ENCODE measurements at places on chromosomes 3 and 15.
A peak's percentile ranks its signal among the peaks of the same experiment; 100 is the strongest.

GRCh38 chr3:64086479-64087252, 63.4 kb upstream of the PSMD6 start:
- no peak for DNase-seq

DNA sequence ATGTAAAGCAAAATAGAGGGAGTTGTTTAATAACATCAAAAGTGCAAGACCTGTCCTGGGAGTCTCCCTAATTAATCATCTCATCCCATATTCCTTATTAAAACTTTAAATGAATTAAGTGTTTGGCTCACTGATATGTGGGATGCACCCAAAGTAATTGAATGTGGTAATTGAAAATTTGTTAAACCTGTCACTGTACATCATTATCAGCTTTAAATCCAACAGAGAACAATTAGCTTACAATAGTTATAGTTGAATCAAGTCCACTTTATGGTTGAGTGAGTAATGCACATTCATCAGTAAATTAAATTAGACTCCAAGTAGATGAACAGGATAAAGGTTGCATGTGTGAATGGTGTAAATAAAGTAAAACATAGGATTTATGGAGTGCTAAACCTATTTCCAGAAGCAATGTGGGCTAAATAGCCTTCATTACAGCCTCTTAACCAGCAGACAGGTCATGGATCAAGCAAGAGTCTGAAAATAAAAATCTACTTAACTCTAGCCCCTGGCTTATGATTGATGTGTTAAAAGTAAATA, 608.2 kb upstream of the CCDC54 start:
- DNase-seq, result no peak

DNA sequence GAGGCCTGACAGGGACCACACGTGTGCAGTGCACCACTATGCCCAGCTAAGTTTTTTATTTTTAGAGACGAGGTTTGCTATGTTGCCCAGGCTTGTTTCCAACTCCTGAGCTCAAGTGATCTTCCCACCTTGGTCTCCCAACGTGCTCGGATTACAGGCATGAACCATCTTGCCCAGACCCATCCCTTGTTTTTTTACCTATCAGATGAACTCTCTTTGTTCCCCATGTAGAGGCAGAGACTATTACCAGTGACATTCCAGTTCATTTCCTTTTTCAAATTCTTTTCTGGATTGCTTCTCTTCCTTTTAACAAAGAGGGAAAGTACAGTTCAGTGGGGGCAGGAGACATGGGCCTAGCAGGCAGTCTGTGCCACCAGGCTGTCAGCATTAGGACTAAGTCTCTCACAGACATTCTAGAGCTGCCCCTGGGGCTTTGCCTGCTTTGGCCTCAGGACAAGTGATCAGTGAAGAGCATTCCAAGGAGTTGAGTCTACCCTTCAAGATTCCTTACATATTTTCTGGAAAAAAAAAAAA, 103.5 kb upstream of the SLC7A14 start:
- DNase-seq, result no peak

DNA sequence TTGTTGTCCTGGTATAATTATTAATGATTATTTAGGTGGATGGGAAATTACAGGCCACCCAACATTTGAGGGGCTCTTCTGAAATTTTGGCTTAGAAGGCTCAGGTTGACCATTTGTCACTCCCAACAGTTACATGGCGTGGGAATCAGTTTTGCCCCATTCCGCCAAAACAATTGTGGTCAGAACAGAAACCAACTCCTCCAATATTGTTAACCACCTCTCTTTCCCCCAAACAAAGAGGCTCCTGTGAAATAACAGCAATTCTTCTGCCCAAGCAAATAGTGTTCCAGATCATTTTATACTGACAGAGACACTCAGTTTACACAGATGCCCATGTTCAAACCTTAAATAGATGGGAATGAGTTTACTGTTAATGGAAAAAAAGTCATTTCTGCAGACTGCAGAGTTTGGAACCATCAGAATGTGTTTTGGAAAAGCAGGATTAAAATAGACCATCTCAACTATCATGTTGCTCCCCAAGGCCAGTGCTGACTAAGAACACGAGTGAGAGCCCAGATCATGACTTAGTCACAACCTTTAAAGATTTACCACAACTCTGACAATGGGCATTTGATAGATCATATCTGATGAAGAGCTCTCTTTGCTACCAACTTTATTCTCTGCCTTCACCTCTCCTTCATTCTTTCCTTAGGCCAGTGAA, 102.1 kb downstream of the DUT start:
- no peak for DNase-seq

- no peak for DNase-seq
Measured at GRCh38 chr3:157064402-157064801, 95.5 kb downstream of the CCNL1 start.

DNA sequence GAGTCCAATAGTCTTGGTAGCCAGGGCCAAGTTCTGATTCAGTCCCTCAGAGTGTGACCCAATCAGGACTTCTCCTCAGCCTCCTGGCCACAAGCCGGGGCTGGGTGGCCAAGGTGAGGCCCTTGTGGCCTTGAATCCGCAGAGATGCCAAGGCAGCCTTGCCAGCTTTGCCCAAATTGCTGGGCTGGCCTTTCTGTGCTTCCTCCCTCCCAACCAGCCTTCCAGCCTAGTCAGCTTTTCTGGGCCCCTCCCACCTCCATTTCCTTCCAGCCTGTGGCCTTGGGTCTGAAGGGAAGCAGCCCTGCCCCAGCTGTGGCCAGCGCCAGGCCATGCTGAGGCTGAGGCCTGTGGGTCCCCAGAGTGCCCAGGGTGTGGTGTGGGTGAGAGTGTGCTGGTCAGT, 34.3 kb upstream of the ANKDD1A start:
- DNase-seq, result no peak

DNA sequence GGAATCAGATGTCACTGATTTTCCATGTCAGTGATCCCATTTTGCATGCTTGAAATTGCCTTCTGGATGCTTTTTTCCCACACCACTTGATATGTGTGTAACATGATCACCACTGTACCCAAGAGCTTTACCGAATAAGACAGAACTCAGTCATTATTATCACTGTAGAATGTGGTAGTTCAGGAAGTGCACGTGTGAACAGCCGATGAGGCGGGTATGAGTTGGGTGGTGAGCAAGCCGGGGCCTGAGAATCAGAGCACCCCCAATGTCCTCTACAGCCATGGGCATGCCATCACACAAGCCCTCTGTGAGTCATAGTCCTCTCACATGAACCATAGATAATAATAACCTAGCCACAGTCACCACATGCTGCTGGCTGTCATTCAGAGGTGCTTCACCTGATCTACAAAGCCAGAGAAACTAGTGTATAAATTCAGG, 470.8 kb downstream of the SOX2 start:
- peak; percentile 89 for DNase-seq

GRCh38 chr3:156360963-156361362, 194.0 kb downstream of the SSR3 start:
- no peak for DNase-seq

- no peak for DNase-seq
Measured at GRCh38 chr15:68637767-68638404, 59.1 kb downstream of the CORO2B start.

- DNase-seq, result no peak
Measured at GRCh38 chr3:28122227-28122626, 119.2 kb upstream of the CMC1 start.

GRCh38 chr3:185152410-185153170, at the start of gene C3orf70:
TSS of gene C3orf70 (minus strand) at chr3:185153060. CDS start at chr3:185152823, 237 bp downstream.
- DNase-seq, result no peak

DNA sequence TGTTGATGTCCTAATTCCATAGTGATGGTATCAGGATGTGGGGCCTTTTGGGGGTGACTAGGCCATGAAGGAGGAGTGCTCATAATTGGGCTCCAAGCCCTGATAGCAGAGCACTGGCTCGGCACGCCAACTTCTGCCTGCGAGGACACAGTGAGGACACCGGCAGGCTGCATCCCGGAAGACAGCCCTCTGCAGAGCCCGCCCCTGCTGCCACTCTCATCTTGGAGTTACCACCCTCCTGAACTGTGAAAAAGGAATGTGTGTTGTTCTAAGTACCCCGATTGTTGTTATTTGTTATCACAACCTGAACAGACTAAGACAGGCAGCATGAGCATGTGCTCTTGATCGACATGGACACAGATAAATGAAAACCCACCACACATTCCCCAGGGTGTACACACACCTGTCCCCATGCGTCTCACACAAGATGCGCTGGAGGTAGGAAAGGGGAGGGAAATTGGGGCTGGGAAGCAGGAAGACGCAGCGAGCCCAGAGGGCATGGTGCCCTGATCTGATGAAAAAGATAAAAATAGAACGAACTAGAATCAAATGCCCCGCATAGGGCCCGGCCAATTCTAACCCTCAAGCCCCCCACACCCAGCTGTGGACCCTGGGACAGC, 40.1 kb downstream of the RPN1 start:
- no peak for DNase-seq

- DNase-seq, result no peak
Measured at GRCh38 chr3:105364128-105364527, 2.6 kb upstream of the ALCAM start.

- DNase-seq, result no peak
Measured at GRCh38 chr3:131018970-131019369, 7.7 kb downstream of the ASTE1 start.

- DNase-seq, result peak; percentile 42
Measured at GRCh38 chr3:114454551-114455251, 160.9 kb downstream of the TIGIT start.

DNA sequence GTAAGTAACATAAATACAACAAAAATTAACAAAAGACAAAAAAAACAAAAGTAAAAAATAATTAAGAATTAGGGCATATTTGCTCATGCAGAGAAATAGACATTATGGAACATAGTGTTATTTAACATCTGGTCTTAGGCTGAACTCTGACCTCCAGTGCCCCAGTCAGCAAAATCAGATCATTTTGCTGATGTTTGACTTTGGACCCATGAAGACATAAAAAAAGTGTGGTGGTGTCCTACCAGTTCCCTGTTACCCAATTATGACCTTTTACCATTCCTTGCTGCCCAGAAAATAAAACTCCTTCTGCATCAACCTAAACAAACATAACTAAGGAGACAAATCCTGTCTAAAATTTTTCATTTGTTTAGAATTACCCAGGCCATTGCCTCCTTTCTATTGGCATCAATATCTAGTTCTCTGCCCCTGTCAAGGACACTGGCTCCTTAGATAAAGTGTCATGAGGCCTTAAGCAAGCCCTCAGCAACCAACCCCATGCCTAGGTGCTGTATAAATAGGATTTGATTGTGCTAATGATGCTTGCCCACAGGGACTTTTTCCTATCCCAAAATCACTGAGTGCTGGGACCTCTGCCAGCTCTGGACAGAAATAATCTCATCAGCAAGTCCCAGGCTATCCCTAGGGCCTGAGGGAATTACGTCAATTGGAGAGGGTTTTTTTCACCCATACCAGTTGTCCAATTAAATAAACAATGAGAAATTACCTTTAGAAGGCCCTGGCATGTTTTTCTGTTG, 334.5 kb upstream of the UMPS start:
- no peak for DNase-seq

DNA sequence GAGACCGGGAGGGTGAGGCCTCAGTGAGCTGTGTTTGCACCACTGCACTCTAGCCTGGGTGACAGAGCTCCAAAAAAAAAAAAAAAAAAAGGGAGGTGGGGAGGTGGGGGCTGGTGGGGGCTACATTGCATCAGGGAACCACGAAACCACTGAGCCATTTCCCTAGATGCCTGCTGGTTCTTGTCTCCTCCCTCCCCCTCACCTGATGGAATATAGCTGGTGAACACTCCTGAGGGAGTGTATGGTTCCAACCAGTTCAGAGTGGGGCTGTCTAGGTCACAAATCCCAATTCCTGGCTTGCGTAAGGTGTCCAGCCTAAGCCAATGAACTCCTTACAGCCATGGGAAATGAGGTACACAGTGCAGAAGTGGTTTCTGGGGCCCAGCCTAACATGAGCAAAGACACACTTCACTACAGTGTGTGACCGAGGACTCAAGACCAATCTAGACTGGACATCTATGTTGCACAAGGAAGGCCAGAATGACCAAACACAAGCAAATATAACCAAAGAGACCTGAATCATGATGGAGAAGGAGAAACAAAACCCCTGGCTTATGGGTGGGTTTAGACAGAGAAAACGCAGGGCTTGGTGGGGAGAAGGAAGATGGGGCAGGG, 39.1 kb upstream of the OSBPL11 start:
- DNase-seq, result no peak

GRCh38 chr3:52420388-52420787, 24.5 kb downstream of the SEMA3G start:
- no peak for DNase-seq

GRCh38 chr3:72015463-72015862, 230.5 kb upstream of the PROK2 start:
- no peak for DNase-seq

DNA sequence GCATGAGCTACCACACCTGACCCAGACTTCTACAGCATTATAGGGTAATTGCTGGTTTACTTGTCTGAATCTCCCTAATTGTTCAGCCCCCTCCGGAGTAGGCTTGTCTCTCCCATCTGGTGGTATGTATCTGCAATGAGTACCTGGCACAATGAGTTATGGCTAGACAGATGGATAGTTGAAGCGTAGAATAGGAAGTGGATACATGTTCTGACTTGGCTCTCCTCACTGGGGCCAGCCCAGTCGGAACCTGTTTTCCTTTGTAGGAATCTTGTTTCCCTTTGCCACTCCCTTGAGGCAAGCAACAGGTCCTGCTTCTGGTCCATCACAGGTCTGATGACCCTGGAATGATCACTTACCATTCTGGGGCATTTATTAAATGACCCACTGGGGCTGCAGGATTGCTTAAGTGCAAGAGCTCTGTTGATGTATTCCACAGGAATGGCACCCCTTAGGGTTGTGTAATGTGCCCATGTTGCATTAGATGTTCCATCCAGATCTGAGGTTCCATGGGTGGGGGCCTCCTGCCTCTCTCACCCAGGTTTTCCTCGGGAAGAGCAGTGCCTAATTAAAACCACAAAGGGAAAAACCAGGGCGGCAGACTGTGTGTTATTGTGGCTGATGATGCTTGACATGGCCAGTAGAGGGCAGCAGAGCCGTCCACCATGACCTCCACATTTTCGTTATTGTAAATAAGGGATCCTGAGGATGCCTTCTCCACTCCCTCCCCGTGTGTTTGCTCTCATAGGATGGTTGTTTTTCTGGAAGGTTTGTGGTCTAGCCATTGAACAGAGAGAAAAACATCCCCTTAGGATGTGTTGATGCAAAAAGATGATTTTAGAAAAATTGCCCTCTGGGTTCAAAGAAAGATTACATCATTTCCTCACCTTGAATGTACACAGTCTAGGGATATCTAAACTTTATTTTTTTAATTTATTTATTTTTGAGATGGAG, 58.0 kb downstream of the CMTM8 start:
- peak; percentile 39 for DNase-seq

GRCh38 chr3:48474619-48475018, 28.1 kb downstream of the ATRIP start:
- DNase-seq, result no peak

All from NCI-H1694 (cell line).